ENCODE measurements at places on chromosomes 16 and 17.

- DNase-seq, result no peak
Measured at GRCh38 chr17:81666092-81666341, 388 bp downstream of the OXLD1 start.

DNA sequence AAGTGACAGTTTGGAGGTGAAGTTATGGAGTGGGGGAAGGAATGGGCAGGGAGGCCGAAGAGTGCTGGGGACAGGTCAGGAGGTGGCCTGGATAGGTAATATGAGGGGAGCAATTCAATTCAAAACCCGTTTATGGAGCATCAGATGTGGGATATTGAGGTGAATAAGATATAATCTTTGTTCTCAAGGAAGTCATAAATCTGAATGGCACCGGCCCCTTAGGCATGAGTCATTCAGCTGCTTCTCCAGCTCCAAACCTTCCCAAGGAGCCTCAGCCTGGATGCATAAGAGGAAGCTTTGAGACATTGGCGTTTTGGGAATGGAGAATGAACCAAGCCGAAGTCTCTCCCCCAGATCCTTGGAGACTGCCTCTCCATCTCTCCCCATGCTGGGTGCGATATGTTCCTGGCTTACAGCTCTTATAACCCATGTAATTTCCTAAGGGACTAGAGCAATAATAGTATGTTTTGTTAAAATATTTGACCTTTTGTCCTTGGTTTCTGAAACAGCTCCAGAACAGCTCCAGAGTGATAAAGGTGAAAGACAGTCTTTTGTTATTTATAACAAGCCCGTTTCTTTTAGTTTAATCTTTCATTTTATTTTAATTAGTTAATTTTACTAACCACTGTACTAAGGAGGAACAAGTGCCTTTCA is 1.7 kb downstream of the TUBG2 start:
- peak; percentile 65 for DNase-seq

- no peak for DNase-seq
Measured at GRCh38 chr17:29731589-29731929, 108.8 kb upstream of the CORO6 start.

GRCh38 chr17:32111141-32111771 is 31.0 kb upstream of the RHOT1 start:
- peak; percentile 34 for DNase-seq

GRCh38 chr17:57570724-57571344 is 174.3 kb downstream of the CCDC182 start:
- no peak for DNase-seq

Measured in renal cortical epithelial cell (primary cell).